Activated CD8-positive, alpha-beta T cell treated with anti-CD3 and anti-CD28 coated beads for 36 hours (primary cell): ENCODE measurements at places on chromosomes 12 and 14.

DNA sequence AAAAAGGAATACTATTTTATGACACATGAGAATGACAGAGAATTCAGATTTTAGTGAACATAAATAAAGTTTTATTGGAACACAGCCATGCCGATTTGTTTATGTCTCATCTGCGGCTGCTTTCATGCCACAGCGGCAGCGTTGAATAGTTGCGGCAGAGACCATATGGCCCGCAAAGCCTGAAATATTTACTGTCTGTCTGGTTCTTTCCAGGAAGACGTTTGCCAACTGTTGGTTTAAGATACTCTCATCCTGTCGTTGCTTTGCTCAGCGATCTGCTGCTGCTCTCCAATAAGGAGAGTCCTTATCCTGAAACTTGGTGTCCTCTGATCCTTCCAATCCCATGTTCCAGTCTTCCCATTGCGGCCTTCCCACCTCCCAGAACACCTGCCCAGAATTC, 89.9 kb downstream of the SLC24A4 start:
- DNase-seq: no peak

DNA sequence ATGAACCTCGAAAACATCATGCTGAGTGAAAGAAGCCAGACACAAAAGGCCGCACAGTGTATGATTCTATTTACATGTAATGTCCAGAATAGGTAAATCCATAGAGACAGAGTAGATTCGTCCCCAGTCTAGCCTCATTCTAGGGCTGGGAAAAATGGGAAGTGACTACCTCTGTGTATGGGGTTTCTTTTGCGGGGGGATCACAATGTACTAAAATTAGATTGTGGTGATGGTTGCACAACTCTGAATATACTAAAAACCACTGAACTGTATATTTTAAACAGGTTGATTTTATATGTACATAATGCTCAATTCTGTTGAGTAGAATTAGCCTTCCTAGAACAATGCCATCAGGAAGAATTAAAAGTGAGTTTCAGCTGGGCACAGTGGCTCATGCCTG, 6.3 kb upstream of the RILPL2 start:
- no peak for DNase-seq

DNA sequence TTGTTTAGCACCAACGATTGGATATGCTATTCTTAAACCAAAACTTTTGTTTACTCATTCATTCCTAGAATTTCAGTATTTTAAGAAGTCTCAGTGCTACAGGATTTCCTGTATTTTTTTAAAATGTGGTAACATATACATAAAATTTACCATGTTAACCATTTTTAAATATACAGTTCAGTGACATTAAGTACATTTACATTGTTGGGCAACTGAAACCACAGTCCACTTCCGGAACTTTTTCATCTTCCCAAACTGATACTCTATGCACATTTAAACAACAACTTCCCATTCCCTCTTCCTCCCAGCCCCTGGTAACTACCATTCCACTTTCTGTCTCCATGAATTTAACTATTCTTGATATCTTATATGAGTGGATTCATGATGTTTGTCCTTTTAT, 30.3 kb downstream of the PDE3A start:
- no peak for DNase-seq

- no peak for DNase-seq
These were observed 81.9 kb downstream of the NEDD1 start for GRCh38 chr12:96988919-96989318.

DNA sequence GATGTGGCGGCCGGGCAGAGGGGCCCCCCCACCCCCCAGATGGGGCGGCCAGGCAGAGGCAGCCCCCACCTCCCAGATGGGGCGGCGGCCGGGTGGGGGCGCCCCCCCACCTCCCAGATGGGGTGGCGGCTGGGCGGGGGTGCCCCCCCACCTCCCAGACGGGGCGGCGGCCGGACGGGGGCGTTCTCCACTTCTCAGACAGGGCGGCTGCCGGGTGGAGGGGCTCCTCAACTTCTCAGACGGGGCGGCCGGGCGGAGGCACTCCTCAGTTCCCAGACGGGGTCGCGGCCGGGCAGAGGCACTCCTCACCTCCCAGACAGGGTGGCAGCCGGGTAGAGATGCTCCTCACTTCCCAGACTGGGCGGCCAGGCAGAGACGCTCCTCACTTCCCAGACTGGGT, 469.8 kb downstream of the PCNX1 start:
- no peak for DNase-seq

DNA sequence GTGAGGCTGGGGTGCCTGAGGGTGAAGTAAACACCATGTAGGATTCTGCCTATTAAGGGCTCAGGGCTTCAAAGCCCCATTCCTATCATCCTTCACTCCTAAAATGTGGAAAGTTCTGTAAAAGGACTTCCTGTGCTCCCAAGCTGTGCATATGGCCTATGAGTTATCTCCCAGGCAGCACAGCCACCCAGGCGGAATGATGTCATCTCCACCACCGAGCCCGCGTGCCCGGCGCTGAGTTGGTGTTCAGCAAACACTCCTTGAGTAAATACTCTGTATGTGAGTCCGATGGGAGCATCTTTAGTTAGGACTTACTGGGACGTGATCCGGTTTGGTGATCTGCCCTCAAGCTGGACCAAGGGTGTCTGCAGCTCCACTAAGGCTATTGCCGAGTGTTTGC, 437.3 kb downstream of the MED13L start:
- DNase-seq: no peak

DNA sequence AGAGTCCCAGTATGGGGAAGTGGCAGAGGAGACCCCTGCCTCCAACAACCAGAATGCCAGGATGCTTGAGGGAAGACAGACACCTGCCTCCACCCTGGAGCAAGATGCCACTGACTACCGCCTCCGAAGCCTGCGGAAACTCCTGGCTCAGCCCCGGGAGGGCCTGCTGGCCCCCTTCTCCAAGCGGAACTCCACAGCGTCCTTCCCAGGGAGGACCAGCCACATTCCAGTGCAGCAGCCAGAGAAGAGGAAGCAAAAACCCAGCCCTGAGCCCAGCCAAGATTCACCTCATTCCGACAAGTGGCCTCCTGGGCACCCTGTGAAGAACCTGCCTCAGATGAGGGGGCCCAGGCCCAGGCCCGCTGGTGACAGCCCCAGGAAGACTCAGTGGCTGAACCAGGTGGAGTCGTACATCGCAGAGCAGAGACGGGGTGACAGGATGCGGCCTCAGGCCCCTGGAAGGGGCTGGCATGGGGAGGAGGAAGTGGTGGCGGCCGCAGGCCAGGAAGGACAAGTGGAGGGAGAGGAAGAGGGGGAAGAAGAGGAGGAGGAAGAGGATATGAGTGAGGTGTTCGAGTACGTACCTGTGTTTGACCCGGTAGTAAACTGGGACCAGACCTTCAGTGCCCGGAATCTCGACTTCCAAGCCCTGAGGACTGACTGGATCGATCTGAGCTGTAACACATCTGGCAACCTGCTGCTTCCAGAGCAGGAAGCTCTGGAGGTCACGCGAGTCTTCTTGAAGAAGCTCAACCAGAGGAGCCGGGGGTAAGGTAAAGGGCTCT, 93.7 kb downstream of the B4GALNT3 start:
- peak; percentile 70 for DNase-seq

DNA sequence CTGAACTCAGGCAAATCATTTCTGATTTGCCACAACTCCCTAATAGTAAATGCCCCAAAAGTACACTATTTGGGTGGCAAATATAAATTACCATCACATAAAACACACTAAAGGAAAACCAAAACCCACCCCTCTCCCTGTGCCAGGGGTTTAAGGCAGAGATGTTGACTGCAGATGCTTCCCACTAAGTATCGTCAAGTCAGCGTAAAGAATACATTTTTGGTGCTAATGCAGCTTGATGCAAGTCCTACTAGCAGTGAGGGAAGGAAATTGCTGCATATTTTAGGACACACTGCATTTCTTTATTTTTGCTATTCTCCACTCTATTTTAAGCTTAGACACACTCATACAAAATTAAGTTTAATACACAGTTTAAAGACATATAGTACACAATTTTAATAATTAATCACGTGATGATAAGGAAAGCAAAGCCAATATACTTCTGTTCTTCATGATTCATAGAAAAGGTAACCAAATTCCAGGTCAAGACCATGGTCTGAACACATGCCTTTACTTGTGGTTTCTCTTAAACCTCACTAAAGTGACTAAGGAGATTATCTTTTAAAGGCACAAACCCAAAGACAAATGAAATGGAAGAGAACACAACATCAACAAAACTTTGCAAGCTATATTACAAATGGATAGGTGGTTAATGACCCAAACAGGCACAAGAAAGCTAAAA, 162.2 kb downstream of the STXBP6 start:
- no peak for DNase-seq

GRCh38 chr14:58738189-58738836, 100.6 kb downstream of the DACT1 start:
- DNase-seq: no peak
